ENCODE measurements at places on chromosomes 5 and 9.

- DNase-seq: no peak
Measured at GRCh38 chr5:73989956-73990355, 364.0 kb downstream of the ARHGEF28 start.

GRCh38 chr9:104868303-104868686, 59.7 kb downstream of the ABCA1 start:
- DNase-seq: no peak

DNA sequence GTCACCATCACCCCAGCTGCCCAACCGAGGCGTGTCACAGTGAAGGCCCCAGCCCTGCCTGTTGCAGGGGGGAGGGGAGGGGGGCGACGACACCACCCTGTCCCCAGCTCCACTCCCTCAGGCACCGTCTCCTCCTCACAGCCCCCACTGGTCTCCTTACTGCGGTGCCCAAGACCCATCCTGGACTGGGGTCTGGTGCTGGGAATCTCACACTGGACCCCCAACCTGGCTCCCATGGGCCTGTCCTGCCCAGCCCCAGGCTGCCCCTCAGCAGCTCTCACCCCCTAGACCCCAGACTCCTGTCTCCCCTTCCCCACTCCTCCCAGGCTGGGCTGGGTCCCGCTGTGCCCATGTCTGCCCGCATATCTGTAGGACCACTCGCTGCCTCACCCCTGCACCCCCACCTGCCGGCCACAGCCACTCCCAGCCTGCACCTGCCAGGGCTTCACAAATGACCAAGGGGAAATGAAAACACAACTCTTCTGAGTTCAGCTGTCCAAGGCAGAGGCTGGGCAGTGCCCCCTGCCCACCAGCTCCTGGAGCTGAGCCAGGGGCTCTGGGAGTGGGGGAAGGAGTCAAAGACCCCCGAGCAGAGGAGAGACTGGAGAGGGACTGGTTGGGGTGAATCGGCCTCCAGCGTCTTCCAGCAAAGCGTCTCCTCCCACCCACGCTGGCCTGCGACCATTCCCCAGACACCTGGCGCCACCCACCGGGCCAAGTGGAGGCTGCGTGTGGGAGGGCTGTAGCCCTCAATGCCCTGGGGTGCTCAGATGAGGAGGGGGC, 32.6 kb upstream of the EGFL7 start:
- DNase-seq: peak; percentile 75

DNA sequence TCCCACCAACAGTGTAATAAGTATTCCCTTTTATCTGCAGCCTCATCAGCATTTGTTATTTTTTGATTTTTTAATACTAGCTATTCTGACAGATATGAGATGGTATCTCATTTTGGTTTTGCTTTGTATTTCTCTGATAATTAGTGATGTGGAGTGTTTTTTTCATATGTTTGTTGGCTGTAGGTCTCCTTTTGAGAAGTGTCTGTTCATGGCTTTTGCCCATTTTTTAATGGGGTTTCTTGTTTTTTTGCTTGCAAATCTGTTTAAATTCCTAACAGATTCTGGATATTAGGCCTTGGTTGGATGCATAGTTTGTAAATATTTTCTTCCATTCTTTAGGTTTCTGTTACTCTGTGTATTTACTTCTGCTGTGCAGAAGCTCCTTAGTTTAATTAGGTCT, 445.4 kb upstream of the DAB2 start:
- no peak for DNase-seq

GRCh38 chr9:109816490-109816889, 36.5 kb downstream of the PALM2AKAP2 start:
- no peak for DNase-seq

- peak; percentile 91 for DNase-seq
Measured at GRCh38 chr9:95268681-95269080, 48.8 kb downstream of the FANCC start.

DNA sequence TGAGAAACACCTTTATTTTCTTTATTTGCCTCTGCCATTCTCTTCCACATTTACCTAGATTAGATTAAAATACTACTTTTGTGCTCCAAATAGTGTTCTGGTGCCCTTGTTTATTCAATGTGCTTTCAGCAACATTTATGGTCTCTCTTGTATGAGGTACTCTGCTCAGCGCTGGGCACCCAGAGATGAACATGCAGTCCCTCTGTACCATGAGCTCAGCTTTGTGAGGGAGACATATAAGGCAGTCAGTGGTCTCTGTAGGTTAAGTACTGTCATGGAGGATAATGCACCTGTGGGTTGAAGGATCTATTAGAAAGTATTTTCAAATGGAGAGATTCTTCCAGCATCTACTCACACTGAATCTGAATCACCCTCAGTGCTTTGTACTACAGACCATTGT, 176.5 kb downstream of the TAF11L14 start:
- no peak for DNase-seq

DNA sequence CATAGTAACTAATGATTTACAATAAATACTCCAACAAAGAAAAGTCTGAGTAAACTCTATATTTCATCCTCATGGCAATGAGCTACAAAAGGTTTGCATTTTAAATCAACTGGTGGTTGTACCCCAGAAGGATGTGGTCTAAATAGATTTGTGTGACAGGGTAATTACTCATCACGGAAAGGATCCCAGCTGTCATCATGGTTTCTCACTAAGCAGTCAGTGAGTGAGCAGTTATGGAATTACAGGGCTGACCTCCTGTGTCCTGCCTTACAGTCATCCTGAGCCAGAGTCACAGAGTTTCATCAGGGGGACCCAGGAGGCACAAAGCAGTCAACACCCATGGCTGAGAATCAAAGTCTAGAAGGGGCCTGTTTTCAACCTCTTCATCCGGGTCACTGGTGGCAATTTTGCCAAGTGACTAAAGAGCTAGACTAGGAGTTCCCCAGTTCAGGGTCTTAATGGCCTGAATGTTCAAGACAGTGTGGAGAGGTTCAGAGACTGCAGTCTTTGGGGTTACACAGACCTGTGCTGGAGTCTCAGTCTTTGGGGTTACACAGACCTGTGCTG, 210.7 kb upstream of the SLC24A2 start:
- no peak for DNase-seq

GRCh38 chr5:126044111-126044668, 379.0 kb upstream of the GRAMD2B start:
- DNase-seq: peak; percentile 60

GRCh38 chr5:159098603-159099436, 896 bp downstream of the EBF1 start:
- DNase-seq: peak; percentile 67

- DNase-seq: no peak
Measured at GRCh38 chr5:2699686-2700085, 51.8 kb downstream of the IRX2 start.

GRCh38 chr9:133987946-133988665, 4.0 kb downstream of the VAV2 start:
- DNase-seq: no peak

- no peak for DNase-seq
Measured at GRCh38 chr5:56415356-56415765, 182.2 kb upstream of the ANKRD55 start.

- no peak for DNase-seq
Measured at GRCh38 chr9:113479174-113479621, 15.7 kb downstream of the RGS3 start.

DNA sequence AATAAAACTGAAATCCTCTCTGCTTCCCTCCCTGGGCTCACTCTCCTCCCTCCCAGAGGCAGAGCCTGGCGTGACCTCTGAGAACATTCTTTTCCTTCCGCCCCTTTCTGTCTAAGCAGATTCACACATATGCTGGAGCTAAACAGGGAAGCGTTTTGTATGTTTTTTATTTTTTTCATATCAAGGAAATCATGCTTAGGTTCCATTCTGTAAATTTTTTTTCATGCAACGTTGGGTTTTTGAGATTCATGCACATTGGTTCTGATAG, 20.2 kb upstream of the BARHL1 start:
- DNase-seq: no peak

- DNase-seq: peak; percentile 50
Measured at GRCh38 chr9:81035171-81035570, 654.2 kb downstream of the TLE1 start.

DNA sequence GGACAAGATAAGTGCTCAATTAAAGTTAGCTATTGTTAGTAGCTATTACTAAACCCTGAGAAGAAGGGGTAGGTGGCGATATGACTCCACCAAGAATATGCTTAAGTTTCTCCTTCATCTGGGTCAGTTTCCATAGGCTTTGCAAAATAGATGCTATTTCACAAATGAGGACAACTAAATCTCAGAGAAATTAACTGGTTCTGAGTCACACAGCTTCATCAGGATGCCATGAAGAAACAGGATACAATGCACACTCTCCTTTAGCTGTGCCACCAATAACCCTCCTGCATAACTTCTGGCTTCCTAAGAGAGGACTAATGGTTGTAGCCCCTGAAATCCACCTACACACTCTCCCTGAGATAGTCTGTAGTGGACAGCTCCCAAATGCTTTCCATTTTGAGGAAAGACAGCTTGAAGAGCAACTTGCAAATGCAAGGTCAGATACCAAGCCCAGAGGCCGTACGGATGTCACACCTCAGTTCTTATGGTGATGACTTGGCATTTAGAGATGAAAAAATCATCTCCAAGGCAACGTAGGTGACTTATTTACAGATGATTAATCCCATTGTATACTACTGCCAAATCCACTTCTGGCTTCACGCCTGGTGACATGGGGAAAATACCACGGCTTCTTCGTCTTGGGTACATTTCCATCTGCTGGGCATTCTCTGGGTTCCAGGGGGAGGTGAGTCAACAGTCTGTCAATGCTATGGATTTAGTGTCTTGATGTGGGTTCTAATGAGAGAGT, 251.4 kb upstream of the IL12B start:
- no peak for DNase-seq

- DNase-seq: no peak
Measured at GRCh38 chr5:19169426-19169825, 818.6 kb downstream of the CDH18 start.

DNA sequence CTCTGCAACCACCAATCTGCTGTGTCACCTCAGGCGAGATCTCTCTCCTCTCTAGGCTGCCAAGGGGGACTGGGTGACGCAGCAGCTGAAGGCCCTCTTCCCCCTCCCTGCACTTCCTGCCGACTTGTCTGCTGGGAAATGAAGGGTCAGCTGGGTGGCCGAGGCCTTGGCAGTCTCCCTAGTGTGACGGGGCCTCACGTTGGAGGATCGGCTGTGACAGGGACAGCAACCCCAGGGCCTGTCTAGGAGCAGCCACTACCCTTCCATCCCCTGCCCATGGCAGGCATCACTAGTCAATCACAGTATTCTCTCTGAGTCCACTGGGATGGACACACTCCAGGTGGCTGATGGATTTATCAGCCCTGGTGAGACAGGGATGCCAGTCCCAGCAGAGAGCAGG, 107.3 kb upstream of the SARDH start:
- no peak for DNase-seq

- DNase-seq: no peak
Measured at GRCh38 chr5:139443831-139444453, 4.6 kb upstream of the DNAJC18 start.

- DNase-seq: no peak
Measured at GRCh38 chr9:80375477-80375876, 803.7 kb downstream of the TLE4 start.

- no peak for DNase-seq
Measured at GRCh38 chr5:157547941-157548512, 27.5 kb downstream of the ADAM19 start.

GRCh38 chr9:119004618-119004990, 364.6 kb downstream of the BRINP1 start:
- no peak for DNase-seq

GRCh38 chr5:122009436-122009835, 47.7 kb downstream of the SRFBP1 start:
- DNase-seq: no peak

GRCh38 chr5:67081261-67081660, 115.3 kb downstream of the CD180 start:
- DNase-seq: no peak

- DNase-seq: no peak
Measured at GRCh38 chr9:106376689-106377088, 486.3 kb upstream of the ZNF462 start.

- no peak for DNase-seq
Measured at GRCh38 chr5:77031891-77032290, 1.7 kb downstream of the AGGF1 start.

DNA sequence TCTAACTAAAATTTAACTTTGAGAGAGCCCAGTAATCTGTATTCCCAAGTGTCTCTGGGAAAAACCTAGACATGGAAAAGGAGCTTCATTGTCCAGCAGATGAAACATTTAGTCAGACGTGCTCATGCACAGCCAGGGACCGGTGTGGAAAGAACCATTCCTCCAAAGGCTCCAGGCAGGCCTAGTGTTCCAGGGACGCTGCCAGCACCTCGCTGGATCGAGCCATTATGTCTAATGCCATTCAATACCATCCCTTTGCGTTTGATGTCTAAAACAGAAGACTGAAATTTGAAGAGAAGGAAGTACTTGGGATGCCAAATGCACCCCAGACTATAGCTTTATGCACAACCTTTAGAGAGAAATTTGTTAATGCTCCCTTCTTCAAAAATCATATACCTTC, 1.4 kb upstream of the CHSY3 start:
- DNase-seq: no peak

- DNase-seq: peak; percentile 85
Measured at GRCh38 chr5:139725073-139725830, 70.4 kb upstream of the PSD2 start.

GRCh38 chr5:22053195-22053594, 799.9 kb downstream of the CDH12 start:
- DNase-seq: no peak

- no peak for DNase-seq
Measured at GRCh38 chr9:70065572-70065971, 21.9 kb downstream of the MAMDC2 start.

DNA sequence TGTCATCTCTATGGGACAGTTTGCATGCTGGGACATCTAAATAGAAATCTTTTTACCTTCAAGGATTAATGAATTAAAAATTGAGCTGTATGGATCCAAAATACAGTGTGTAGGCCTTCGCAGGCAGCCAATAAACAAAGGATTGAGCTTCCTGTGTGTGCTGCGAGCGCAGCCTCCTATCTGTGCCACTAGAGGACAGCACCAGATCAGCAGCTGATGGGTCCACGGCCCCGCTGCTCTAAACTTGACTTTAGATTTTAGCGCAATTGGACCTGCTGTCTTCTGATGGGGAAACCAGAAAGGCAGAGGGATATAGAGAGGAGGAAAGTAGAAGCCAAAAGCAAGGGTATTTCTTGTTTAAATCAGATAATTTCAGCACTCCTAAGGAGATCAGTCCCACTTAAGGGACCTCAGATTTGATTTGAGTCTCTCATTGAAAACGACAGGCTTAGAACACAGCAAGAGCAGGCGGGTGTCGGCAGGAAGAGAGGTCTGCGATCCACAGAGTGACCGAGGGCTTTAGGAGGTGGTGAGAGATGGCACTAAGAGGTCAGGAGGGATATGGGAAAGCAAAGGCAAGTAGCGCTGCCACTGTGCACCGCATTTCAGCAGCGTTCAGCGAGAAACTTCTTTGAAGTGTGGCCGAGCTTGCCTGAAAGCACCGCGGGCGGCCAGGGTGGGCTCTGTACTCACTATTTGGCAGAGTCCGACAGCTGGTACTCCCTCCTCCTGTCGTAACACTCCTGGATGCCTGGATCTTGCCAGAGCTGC, 214.3 kb downstream of the GNA14 start:
- peak; percentile 76 for DNase-seq

Measured in BE2C (cell line).